ENCODE measurements at places on chromosomes 5 and 9.

DNA sequence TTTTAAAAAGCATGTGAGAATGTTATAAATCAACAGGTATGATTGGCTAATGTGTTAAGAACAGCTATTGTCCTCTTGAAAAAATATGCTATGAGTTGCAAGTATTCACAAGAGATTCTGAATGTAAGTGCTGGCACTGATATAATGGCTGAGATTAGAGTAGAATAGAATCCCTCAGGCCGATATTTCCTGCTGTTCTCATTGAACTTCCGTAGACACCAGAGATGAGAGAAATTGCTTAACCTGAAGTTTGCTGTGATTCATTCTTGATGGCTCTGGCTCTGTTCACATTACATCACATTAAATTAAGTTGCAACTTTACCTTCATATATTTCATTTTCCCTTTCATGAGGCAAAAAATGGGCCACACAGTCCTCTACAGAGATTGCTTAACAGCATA lies 114.5 kb downstream of the BAAT start:
- DNase-seq: no peak

- peak; percentile 68 for DNase-seq
Measured at GRCh38 chr5:134451936-134452505, 40.3 kb upstream of the CDKN2AIPNL start.

- peak; percentile 66 for DNase-seq
Measured at GRCh38 chr5:93800988-93801811, 59.8 kb upstream of the POU5F2 start.

- DNase-seq: no peak
Measured at GRCh38 chr5:143064676-143065075, 294.5 kb downstream of the ARHGAP26 start.

DNA sequence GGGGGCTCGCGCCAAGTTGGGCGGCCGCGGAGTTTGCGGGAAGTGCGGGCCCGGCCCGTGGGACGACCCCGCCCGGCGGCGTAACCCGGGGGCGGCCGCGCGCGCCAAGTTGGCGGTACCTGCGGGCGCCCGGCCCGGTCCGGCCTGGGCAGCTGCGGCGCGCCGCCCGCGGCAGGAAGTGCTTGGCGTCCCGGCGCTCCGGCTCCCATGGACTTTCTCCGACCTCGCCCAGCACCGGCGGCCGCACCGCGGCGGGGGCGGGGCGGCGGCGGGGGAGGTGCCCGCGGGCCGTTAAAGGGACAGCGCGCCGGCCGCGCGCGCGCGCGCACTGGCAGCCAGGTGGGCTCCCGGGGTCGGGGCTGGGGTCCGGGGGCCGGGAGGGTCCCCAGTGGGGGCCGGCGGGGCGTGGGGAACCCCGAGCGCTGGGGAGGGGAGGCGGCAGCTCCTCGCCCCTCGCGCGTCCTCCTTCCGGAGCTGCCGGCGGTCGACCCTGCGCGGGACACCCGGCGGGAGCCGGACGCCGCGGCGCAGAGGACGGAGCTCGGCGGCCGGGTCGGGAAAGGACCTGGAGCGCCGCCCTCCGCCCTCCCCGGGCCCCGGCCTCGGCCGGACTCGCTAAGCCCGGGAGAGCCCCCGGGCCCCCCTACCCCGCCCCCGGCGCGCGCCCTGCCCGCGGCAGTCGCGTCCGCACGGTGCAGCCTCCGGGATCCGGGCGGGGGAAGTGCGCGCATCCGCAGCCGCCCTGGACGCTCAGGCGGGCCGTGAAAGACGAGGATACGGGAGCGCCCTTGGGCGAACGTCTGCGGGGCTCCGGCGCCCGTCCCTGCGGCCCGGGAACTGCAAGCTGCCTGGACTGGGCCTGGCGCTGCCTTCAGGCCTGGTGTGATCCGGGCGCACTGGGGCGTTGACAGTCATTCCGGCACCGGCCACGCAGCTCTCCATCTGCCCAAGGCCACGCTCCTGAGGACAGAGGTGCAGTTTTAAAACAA lies at the start of gene NACC2:
Gene NACC2, minus strand, starts transcription at position 220 of the 989 bp plus-strand sequence. CDS start 44,768 bp downstream, outside the sequence.
- peak; percentile 68 for DNase-seq

- DNase-seq: no peak
Measured at GRCh38 chr5:152188251-152188650, 216.8 kb downstream of the NMUR2 start.

DNA sequence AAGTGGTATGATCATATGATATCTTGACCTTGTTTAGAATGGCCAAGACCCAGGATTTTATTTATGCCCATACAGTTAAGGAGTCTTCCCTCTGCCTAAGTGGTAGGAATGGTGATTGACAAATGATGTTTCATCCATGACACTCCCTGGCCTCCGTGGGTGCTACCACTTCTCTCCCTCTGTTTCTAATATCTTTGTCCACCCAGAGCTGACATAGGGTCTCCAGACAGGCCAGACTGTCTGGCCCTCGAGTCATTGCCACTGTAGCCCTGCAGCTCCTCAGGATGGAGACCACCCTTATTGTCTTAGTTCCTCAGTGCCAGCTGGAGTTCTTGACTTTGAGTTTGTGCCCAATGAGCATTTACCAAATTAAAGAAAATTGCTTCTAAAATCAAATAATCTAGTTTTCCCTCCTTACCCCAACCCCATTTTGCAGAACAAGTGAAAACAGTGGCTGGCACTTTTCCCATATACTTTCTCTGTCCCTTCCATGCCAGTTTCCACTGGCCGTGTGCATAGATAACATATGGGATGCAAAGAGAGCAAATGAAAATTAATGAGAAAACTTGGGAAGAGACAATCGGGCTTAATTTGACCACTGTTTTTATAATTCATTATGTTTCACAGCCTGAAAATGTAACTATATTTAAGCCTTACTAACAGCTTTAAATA lies 235.7 kb downstream of the NSG2 start:
- no peak for DNase-seq

- DNase-seq: peak; percentile 14
Measured at GRCh38 chr5:87268126-87268969, 665 bp downstream of the RASA1 start.

GRCh38 chr5:80654054-80654390 lies 430 bp upstream of the MSH3 start:
- DNase-seq: no peak

DNA sequence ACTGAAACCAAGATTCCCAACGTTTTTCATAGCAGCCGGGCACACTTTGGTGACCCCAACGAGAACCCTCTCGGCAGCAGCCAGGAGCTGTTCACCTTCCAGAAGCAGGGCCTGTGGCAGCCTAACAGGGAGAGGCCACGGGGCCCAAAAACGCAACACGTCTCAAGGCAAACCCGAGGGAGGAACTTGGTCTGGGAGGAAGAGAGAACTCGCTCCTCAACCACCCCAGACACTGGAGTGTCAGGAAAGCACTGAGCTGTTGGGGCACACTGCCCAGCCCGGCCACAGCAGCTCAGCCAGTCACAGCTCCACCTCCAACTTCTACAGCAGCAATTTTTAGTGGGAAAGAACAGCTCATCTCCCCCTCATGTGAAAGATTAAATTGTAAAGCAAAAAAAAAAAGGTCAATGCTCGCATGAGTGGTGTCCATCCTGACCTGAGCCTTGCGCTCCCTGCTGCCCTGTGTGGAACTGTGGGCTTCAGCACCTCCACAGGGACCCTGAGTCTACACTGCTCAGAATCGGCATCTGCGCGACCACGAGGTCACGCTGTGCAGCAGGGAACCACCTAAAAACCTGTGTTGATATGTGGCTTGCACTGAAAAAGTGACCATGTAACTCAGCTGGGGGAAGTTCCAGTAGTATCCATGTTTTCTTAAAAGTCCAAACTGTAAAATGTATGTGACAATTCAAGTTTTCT lies 55.0 kb downstream of the IPPK start:
- DNase-seq: no peak

DNA sequence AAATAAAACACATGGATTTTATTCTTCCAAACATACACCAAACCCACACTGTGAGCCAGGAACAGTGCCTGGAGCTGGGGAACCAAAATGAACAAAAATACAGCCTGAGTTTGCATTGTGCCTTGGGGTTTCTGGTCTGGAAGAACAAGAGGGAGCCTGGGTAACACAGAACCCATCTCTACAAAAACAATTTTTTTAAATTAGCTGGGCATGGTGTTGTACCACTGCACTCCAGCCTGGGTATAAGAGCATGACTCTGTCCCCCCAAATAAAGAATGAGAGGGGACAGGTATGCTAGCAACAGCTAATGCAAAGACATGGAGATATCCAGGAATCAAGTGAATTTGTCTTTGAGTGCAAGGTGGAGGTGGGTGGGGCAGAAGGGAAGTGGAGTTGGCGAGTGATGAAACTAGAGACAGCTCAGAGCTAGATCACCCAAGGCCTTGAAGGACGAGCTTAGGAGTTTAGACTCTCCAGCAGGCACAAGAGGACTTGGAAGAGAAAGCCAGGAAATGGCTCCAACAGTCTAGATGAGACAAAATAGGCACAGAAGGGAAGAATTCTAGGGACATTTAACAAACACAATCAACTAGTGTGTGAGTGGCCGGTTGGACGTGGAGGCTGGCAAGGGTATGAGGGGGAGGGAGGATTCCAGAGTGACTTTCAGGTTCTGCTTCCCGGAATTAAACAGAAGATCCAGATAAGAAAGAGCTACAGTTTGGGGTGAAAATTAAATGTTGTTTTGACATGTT lies 47.4 kb downstream of the FNBP1 start:
- no peak for DNase-seq

- DNase-seq: no peak
Measured at GRCh38 chr5:107806271-107806670, 135.5 kb upstream of the EFNA5 start.

- no peak for DNase-seq
Measured at GRCh38 chr5:157308836-157309465, 43.0 kb downstream of the CYFIP2 start.

- no peak for DNase-seq
Measured at GRCh38 chr9:95750725-95751519, 124.6 kb upstream of the ERCC6L2 start.

GRCh38 chr5:179316111-179316551 lies 29.1 kb downstream of the ADAMTS2 start:
- no peak for DNase-seq

DNA sequence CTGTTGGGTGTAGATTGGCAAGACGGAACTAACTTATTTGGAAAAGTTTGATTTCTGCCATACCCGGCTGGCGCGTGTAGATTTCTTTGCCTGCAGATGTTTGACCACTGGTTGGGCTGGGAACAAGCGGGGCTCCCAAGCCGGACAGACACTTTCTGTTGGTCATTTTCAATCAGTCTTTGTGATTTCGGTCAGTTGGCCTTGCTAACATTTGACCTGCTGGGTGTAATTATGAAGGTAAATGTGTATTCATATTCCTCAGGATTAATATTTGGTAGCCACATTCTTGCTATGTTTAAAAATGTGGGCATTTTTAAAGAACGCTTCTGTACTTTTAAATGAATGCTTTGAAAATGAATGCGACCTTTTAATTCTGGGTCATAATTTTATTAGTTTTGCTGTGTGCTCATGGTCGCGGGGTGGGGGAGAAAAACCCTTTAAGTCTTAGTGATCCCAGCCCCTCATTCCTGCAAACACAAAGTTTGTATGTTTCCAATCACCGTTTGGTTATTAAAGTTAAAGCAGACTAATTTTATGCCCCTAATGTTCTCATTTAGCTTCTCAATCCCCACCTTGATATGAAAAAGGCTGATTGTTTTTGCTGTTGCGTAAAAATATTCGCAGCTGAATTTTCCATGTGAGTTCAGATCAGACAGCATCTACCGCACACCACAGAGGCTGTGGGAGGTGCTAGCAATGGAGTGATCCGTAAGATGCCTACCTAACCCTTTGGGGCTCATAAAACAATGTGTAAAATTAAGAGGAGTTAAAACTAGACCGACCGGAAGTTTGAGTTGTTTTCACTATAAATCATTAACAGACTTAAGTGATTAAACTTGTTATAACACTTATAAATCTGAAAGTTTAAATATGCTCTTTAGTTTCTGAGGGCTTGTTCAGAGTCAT lies 1.5 kb downstream of the RASGRF2 start:
- no peak for DNase-seq

- DNase-seq: no peak
Measured at GRCh38 chr9:133733796-133734533, 4.2 kb downstream of the SARDH start.

DNA sequence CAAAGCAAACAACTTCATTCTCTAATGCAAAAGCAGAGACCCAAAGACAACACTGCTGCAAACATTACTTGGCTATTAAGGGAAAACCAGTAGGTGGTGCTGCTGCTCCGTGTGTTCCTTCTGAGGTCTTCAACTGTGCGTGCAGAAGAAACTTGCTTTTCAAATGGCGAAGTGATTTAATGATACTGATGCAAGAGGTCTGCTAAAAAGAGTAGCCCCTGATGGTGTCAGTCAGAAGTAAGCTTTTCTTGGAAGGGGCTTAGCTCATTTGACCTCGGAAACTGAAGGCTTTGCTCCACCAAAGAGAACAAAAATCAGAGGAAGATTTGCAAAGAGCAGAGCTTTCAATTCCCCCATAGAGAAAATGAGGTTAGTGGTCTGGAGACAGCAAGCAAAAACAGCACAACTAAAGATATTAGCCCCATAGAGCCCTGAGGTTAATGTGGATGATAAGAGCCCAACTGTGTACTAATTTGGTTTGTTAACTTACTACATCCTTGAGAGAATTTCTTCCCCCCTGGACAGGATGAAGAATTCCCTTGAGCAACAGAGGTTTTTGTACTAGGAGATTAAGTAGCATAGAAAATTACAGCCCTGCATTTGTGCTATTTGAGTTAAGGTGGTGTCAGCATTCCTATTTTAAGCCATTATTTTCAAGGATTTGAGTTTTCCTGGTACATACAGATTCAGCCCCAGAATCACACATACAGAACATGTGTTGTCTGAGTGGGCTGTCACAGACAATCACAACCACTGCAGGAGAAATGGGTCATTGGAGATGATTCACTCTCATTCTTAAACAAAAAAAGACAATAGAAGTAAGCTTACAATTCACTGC lies 153.2 kb upstream of the C9orf72 start:
- peak; percentile 68 for DNase-seq

GRCh38 chr9:74804018-74804385 lies 83.7 kb downstream of the TRPM6 start:
- DNase-seq: no peak

DNA sequence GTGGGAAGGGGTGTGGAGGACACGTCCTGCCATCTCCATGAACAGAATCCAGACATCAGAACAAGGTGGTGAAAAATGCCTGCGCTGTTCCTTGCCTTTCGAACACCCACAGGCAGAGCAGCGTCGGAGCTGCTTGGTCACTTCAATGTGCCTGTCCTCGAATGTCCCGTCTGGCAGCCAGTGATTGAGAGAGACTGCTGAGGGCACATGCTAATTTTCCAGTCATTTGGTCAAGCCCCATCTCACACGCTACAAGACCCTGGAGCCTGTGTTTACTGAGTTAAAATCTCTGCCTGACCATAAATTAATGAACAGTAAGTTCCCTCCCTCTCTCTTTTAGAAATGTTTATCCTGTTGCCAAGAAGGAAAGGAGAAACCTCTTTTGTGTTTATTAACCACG lies 149.3 kb downstream of the NTRK2 start:
- no peak for DNase-seq

- no peak for DNase-seq
Measured at GRCh38 chr5:124206540-124206939, 539.9 kb downstream of the ZNF608 start.

DNA sequence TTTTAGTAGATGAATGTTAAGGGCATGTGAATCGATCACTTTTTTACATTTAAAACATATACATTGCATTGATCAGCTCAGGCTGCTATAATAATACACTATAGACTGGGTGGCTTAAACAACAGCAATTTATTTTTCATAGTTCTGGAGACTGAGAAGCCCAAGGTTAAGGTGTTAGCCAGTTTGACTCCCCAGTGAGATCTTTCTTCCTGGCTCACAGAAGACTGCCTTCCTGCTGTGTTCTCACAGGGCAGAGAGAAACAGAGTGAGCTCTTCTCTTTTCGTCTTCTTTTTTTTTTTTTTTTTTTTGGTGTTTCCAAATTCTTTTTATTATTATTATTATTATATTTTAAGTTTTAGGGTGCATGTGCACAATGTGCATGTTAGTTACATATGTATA lies 56.4 kb downstream of the SPEF2 start:
- DNase-seq: no peak

Measured in mucosa of gallbladder (tissue), 1 donor.